ENCODE measurements at places on chromosomes 12 and 14. TPM values are rescaled to one million over a fixed set of nuclear protein-coding genes. Genes with fewer than 3 reads are reported as not detected.

Gene PPP4R4
- polyA plus RNA-seq, result 0.13 TPM

Gene TAS2R46
- 0.35 TPM for polyA plus RNA-seq

Gene ITGA7
- polyA plus RNA-seq, result 409 TPM

Gene LUM
- 507 TPM for polyA plus RNA-seq

Gene HCAR2
- polyA plus RNA-seq, result 0.09 TPM

Gene RERG
- 4.7 TPM for polyA plus RNA-seq

Gene NUAK1
- polyA plus RNA-seq, result 9.6 TPM

Gene PLA2G1B
- polyA plus RNA-seq, result not detected
